Cerebellar nuclear complex (tissue), 1 donor: ENCODE measurements at places on chromosomes 1 and 21.

GRCh38 chr1:235854347-235854746 is 12.4 kb downstream of the LYST start:
- DNase-seq = no peak

- DNase-seq = no peak
Observed at GRCh38 chr1:218701131-218701530, 356.0 kb downstream of the TGFB2 start.

- no peak for DNase-seq
Observed at GRCh38 chr1:100434831-100435230, 82.5 kb downstream of the CDC14A start.

- DNase-seq = no peak
Observed at GRCh38 chr1:149903836-149904491, 4.6 kb downstream of the BOLA1 start.

DNA sequence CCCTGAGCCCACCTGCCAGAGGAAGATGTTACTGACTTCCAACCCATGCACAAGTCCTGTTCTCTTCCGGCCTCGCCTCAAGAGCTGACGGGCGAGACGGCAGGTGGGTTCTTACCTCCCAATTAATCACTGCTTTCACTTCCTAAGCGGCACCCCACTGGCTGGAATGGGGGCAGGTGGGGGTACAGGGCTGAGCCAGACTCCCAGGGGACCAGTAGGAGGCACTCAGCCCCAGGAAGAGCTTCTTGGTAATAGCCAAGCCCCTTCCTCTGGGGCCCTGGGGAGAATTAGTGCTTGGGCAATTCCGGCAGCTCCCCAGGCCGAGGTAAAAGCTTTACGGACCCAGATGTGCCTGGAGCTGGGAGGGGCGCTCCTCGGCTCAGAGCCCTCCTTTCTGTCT is 9.7 kb downstream of the CNTN2 start:
- no peak for DNase-seq

- DNase-seq = no peak
Observed at GRCh38 chr21:37865156-37865555, 51.1 kb downstream of the KCNJ6 start.

GRCh38 chr1:24939040-24939674 is 9.1 kb upstream of the RUNX3 start:
- DNase-seq = no peak

- no peak for DNase-seq
Observed at GRCh38 chr1:21212126-21212525, 35.4 kb upstream of the EIF4G3 start.

DNA sequence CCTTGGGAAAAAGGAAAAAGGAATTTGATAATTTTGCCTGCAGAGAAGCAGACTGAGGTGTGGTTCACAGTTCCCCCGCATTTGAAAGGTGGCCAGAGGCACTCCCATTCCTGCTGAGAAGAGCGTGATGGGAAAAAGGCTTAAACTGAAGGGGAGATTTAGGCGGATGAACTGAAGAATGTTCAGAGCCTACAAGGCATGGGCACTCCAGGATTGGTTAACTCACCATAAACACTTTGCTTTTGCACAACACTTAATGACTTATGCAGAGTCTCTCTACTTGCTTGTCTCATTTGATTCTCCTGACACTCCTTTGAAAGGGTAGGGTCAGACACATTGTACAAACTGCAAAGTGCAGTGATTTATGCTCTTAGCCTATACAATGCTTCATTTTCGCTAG is 119.6 kb upstream of the RUNX1 start:
- DNase-seq = no peak

- peak; percentile 26 for DNase-seq
Observed at GRCh38 chr21:44994695-44995342, 55.0 kb downstream of the SLX9 start.

DNA sequence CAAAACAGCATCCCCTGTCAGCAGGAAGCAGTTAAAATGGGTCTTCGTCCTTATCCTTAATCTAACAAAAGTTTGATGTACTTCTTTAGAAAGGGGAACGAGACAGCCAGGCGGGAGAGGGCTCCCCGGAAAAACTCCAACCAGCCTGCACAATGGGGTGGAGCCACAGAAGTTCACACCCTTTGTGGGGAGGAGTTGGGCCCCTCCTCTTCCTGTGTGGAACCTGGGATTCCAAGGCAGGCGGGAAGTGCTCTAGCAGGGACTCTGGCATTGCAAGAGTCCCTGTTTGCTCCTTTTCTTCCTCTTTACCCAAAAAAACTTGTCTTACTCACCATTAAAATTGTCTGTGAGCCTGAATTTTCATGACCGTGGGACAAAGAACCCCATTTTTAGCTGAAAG is 47.7 kb downstream of the FCRL5 start:
- no peak for DNase-seq
